ENCODE measurements at places on chromosomes 11 and 22. TPM values are rescaled to one million over a fixed set of nuclear protein-coding genes. Genes with fewer than 3 reads are reported as not detected.

ATP5MG gene
- total RNA-seq = 80.0 TPM

SLN gene
- not detected for total RNA-seq

TENM4 gene
- 0.37 TPM for total RNA-seq

OR8I2 gene
- not detected for total RNA-seq

CRYBB3 gene
- total RNA-seq = 0.32 TPM

NRXN2 gene
- 3.0 TPM for total RNA-seq

MUC6 gene
- 89.6 TPM for total RNA-seq

VSIG10L2 gene
- total RNA-seq = not detected

NLRP10 gene
- not detected for total RNA-seq

B3GAT1 gene
- total RNA-seq = 0.08 TPM

OR4D5 gene
- total RNA-seq = 2.4 TPM

C11orf86 gene
- 0.38 TPM for total RNA-seq

IL18 gene
- total RNA-seq = 4.8 TPM

RRAS2 gene
- total RNA-seq = 15.7 TPM

FOLR2 gene
- total RNA-seq = 0.66 TPM

OR52A1 gene
- total RNA-seq = not detected

XKR3 gene
- total RNA-seq = not detected
